Cardiac ventricle fibroblast (primary cell): ENCODE measurements at places on chromosomes 7 and 10. TPM values are rescaled to one million over a fixed set of nuclear protein-coding genes. Genes with fewer than 3 reads are reported as not detected.

Gene AKR1C8
- not detected in 2 replicates for total RNA-seq

Gene RELN
- 0.12 and 0.39 TPM in 2 replicates for total RNA-seq

Gene ATG9B
- 0.25 TPM in 1 of 2 replicates, not detected in the other for total RNA-seq

Gene METTL27
- total RNA-seq = 2.0 and 3.0 TPM in 2 replicates

Gene IL6
- total RNA-seq = 3.1 and 5.2 TPM in 2 replicates

Gene TAS2R39
- total RNA-seq = not detected in 2 replicates

Gene LAMB1
- total RNA-seq = 990 and 993 TPM in 2 replicates

Gene AQP1
- total RNA-seq = 3.4 and 3.8 TPM in 2 replicates

Gene ABCF2
- total RNA-seq = 39.1 and 44.1 TPM in 2 replicates

Gene ANKRD7
- total RNA-seq = 0.44 TPM in 1 of 2 replicates, not detected in the other

Gene PCLO
- not detected in 2 replicates for total RNA-seq

Gene ZNF853
- total RNA-seq = 0.73 and 1.1 TPM in 2 replicates

Gene PON1
- not detected in 2 replicates for total RNA-seq

Gene PHYHIPL
- total RNA-seq = not detected in 2 replicates

Gene ZSWIM8
- 57.7 and 62.0 TPM in 2 replicates for total RNA-seq

Gene BBS9
- 8.2 and 11.0 TPM in 2 replicates for total RNA-seq

Gene SLC26A5
- not detected in 2 replicates for total RNA-seq

Gene IFIT1B
- 0.29 TPM in 1 of 2 replicates, not detected in the other for total RNA-seq

Gene CTBP2
- 26.3 and 32.0 TPM in 2 replicates for total RNA-seq

Gene PODXL
- 2.5 and 3.7 TPM in 2 replicates for total RNA-seq
